ENCODE measurements at places on chromosomes 1 and 21.

DNA sequence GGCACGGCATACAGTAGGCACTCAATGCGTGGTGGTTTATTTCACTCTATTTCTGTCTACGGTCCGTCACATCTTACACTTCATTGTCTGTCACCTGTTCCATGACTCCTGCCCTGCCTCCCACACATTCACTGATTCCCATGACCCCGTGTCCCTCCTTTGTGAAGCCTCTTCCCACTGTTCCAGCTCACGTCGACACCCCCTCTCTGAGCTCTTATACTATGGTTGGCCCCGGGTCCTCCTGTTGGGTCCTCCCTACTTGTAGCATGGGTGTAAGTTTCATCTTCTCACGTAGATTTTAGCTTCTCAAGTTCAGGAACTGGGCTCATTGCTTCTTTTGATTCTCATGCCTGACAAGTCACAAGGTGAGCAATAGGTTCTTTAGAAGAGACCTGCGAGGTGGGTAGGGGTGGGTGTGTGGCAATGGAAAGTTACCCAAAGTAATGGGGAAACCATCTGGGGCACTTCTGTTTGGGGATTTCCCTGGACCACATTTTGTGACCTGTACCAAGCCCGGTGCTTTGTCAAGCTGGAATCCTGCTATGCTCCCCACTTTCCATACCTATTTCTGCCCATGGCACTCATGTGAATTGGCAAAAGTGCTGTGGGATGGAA is 22.1 kb upstream of the IL10 start:
- DNase-seq, result no peak

GRCh38 chr1:197783510-197783948 is 8.2 kb upstream of the DENND1B start:
- no peak for DNase-seq

- DNase-seq, result no peak
Observed at GRCh38 chr1:18116777-18117176, 9.2 kb downstream of the IGSF21 start.

GRCh38 chr1:13577846-13578245 is 5.8 kb upstream of the PDPN start:
- DNase-seq, result no peak

GRCh38 chr1:112954017-112954650 is 1.9 kb downstream of the SLC16A1 start:
- no peak for DNase-seq

- DNase-seq, result no peak
Observed at GRCh38 chr1:157937744-157938143, 55.7 kb upstream of the KIRREL1 start.

DNA sequence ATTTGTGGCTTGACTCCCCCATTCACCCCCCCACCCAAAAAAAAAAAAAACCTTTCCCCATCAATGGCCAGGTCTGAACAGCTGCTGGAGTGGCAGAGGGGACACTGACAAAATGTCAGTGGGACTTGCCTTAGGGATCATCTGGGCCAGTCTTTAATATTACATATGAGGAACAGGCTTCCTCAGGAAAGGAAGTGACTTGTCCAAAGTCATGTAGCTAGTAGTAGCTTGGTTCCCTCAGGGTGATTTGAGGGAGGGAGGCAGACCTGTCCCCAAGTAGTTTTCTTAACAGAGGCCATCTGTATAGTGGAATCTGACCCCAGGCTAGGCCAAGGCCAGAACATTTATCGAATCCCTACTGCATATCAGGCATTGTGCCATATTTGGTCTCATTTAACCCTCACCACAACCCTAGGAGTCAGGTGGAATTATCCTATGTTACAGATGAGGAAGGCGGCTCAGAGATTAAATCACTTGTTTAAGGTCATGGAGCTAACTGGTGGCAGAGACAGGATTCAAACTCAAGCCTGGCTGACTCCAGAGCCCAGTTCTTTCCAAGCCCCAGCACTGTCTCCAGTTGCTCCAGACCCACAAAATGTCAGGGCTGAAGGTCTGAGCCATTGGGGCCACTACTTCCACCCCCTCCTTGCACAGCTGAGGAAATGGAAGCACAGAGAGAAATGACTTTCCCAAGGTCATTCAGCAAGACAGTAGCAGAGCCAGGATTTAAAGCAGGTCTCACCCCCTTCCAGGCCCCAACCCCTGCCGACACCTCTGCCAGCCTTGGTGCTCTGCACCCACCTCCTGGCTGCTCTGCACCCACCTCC is 10.4 kb downstream of the ZBTB7B start:
- DNase-seq, result no peak

DNA sequence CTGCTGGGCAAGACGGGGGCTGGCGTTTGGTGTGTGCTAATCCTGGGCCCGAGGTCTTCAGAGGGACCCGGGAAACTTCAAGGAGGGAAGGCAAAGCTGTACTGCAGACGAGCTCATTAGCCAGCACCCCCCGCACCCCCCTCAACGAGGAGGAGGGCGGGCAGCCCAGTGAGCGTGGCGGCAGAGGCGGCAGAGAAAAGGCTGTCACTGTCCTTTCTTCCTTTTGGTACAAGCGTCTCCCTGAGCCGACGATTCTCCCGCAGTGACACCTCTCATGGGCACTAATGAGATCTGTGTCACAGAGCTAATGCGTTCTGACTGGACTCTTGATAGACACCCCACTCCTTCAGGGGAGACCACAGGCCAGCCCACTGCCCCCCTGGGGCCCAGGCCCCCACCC is 29.5 kb downstream of the DMAP1 start:
- DNase-seq, result no peak

DNA sequence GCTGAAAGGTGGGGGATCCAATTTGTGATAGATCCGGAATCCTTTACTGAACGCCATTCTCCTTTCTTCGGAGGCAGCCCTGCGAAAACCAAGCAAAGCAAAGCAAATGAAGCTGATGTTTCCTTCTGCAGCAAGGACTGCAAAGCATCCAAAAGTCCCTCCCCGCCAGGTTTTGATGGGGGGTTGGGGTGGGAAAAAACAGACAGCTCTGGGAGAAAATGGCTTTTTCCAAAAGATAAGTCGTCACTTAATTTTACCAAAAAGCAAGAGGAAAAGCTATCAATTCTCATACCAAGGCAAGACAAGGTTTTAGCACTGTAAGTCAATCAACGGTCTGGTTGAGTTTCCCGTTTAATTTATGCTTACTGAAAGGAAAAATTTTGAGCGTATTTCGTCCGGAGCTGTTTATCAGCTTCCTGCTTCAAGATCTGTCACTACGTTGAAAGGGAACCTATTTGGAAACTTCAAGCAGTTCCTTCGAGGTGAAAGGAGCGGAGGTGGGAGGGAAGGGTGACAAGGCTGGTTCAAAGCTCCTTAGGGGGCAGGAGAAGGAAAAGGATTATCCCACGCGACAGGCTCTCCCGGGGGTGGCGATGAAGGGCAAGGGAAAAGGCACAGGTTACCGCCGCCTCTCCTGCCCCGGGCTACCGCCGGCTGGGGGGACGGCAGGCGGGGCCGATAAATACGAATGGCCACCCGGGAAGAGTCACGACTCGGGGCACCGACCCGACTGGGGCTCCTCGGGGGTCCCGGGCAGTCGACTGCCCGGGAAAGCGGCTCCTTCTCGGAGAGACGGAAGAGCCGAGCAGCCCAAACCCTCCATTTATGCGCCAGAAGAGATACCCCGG is 750 bp downstream of the SYNJ1 start:
- DNase-seq, result peak; percentile 29

DNA sequence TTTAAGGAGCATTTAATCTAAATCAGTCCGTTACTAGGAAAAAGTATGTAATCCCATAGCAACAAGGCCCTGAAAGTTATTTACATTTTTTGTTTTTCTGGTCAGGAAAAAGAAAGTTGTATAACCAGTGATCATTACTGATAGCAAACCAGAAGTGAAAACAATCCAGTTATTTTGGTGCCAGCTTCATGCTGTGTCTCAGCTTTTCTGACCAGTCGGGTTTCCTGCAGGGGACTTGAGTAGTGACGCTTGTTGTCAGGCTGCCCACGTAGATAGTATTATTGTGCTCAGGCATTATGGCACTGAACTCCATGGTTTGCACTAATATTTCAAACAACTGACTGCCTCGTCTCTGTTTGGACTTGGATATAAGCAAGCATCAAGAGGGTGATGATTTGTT is 55.2 kb downstream of the SASS6 start:
- DNase-seq, result no peak

DNA sequence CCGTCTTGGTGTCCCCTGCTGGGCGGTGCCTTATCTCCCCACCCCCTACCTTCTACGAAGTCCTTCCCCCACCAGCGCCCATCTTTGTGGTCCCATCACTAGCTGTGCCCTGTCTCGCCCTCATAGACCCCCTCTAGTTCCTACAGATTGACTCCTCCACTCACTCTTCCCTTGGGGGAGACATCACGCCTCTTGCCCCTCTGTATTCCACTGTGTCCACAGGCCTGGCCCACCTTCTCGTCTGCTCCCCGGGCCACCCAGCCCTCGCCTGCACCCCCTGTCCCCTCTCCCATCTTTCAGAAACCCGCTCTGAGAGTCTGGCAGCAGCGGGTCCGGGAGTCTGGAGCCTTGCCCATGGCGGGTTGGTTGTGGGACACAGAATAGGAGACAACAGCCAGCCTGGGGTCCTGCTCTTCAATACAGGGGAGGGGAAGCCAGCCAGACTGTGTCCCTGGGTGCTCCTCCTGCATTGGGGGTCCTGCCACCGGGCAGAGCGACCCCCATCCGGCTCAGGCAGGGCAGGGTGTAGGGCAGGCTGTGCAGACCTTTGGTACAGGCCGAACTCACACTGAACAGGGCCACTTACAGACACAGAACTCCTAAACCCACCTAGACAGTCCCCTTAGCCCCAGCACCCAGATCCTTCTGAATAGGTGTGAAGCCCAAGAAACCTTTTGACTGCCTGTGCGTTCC is 1.1 kb downstream of the RNF187 start:
- no peak for DNase-seq

DNA sequence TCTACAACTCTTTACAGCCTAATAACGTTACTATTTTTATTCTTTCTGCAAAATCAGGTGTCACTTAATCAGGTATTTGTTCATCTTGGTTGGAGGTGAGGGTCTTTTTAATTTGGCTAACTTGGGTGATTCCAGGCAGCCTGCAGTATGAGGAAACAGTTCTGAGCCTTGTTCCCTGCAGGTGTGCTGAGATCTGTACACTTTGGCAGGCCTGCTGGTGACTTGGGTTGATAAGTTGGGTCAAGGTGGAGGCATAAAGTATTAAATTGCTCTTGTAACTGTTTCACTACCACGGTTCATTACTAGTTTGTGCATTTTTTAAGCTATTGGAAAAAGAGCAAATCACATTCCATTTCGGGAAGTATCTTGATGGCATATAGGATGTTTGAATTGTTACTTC is 10.0 kb downstream of the MAP3K21 start:
- no peak for DNase-seq

- DNase-seq, result no peak
Observed at GRCh38 chr21:45838634-45839033, 142.9 kb upstream of the COL6A1 start.

DNA sequence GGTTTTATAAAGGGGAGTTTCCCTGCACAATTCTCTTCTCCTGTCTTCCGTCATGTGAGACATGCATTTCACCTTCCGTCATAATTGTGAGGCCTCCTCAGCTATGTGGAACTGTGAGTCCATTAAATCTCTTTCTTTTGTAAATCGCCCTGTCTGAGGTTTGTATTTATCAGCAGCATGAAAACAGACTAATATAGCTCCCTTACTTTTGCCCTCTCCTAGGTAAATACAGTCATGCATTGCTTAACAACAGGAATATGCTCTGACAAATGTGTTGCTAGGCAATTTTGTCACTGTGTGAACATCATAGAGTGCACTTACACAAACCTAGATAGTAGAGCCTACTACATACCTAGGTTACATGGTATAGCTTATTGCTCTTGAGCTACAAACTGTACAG is 616.8 kb downstream of the RWDD3 start:
- no peak for DNase-seq

DNA sequence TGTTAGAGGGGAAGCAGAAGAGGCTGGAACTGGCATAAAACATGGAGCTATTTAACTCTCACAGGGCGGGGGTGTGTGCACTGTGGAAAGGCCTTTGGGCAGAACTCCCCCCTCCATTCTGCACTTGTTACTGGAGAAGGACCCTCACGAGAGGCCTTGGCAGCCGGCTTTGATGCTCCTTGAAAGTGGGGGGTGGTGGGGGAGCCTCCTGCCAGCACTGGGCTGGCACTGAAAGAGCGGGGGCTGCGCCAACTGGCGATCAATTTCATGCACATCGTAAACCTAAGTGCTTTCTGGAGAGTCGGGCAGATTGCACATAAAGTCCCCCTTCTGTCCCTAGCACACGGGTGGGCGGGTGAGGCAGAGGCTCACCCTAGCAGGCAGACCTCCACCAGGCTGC is 28.9 kb downstream of the FOXO6 start:
- DNase-seq, result no peak

GRCh38 chr1:162552684-162553252 is 8.8 kb upstream of the UAP1 start:
- no peak for DNase-seq

GRCh38 chr1:71881611-71882010 is 400.7 kb downstream of the NEGR1 start:
- DNase-seq, result no peak

GRCh38 chr21:38140207-38140903 is 116.4 kb upstream of the KCNJ15 start:
- no peak for DNase-seq

- DNase-seq, result no peak
Observed at GRCh38 chr1:109649491-109649914, 6.4 kb upstream of the GSTM4 start.

- DNase-seq, result no peak
Observed at GRCh38 chr1:47562799-47563198, 125.0 kb downstream of the FOXD2 start.

DNA sequence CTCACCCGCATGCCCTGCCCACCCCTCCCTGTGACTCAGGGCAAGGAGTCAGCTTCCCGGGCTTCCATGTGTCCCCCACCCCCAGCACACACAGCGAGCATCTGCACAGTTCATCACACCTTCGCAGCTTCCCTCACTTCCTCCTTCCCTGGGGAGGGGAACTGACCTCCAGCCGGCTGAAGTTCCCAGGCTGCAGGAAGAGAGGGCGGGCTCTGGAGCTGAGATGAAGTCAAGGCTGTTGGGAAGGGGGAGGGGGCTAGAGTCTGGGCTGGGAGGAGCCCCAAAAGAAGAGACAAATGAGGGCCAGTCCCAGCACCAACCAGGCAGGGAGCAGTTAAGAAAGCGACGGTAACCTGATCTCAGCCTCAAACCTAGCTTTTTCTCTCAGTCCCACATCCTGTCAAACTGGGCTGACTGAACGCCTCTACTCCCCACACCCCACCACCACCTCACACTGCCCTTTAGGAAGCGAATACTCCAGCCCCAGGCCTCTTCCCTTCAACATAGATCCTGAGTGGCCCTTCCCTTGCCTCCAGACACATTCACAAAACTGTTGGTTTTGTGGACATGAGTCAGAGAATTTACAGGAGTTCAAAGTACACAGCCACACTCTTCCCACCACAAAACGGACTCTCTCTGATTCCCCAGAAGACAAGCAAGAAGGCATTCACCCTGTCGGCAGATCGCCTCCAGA is 1.8 kb downstream of the RHOC start:
- DNase-seq, result no peak

DNA sequence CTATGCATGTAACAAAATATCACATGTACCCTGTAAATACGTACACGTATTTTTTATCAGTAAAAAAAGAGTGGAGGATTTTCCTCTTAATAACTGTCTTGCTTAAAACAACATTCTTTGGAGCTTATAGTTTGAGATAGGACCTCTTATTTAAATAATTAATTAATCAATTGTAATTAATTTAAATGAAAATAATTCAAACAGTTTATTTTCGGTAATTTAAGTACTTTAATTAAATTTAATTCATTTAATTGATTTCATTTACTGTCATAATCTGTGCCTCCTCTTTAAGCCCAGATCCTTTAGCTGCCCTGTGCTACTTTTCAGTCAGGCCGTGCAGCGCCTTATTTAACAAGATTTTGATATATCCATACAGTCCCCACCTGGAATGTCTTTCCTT is 427.0 kb downstream of the HLX start:
- DNase-seq, result no peak

GRCh38 chr1:40824591-40825434 is 37.4 kb downstream of the CITED4 start:
- DNase-seq, result no peak

All from activated naive CD4-positive, alpha-beta T cell (primary cell).